Effector CD4-positive, alpha-beta T cell (primary cell): ENCODE measurements at places on chromosomes 16 and 17.
A peak's percentile ranks its signal among the peaks of the same experiment; 100 is the strongest.

DNA sequence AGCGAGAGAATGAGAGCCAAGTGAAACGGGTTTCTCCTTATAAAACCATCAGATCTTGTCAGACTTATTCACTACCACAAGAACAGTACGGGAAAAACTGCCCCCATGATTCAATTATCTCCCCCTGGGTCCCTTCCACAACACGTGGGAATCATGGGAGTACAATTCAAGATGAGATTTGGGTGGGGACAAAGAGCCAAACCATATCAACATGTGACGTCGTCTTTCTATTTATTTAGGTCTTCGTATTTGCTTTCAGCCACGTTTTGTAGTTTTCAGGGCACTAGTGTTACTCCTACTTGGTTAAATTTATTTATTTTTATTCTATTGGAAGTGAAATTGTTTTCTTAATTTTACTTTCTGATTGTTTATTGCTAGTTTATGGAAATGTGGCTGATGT, 27.9 kb upstream of the CEP20 start:
- DNase-seq, result no peak

GRCh38 chr16:3112058-3112880, at the start of gene ZNF205:
ZNF205 (plus strand) TSS chr16:3112586; CDS start chr16:3113431, 845 bp downstream.
- DNase-seq, result no peak

DNA sequence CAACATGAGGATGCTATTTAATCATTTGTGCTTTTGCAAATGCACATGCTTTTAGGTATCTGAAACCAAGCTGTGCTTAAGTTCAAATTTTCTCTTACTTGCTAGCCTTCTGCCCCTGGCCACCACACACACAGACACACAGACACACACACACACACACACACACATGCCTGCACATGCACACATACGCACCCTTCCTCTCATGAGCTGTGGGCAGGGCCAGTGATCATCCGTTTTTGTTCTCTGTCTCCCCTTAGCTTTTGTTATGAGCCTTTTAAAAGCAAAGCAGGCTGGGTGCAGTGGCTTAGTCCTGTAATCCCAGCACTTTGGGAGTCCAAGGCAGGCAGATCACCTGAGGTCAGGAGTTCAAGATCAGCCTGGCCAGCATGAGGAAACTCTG, 34.2 kb downstream of the CD300LF start:
- DNase-seq, result no peak

- no peak for DNase-seq
Observed at GRCh38 chr16:88769617-88770460, 15.2 kb downstream of the PIEZO1 start.

DNA sequence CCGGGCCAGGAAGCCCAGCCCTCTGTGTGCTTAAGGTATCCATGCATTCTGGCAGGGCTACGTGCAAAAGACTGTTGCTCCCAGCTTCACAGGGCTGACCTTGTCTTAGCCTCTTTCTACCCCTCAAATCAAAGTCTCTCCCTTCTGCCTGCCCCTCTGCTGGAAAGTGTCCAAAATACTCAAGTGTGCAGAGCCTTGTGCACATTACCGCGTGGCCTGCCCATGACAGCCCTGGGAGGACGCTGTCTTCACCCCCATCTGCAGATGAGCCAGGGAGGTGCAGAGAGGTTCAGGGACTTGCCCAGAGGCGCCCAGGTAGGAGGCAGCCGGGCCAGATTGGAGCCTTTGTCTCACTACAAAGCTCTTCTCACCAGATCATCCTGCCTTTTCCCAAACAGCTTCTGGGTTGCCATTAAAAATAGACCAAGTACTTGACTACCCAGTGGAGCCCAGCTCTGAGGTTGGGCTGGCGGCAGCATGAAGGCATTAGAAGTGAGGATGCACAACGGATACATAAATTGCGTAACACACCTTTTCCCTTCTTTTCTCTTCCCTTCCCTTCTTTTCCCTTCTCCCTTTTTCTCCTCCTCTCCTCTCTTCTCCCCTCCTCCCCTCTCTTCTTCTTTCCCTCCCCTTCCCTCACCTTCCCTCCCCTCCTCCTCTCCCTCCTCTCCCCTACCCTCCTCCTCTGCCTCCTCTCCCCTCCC, 3.5 kb downstream of the CACNG4 start:
- no peak for DNase-seq

DNA sequence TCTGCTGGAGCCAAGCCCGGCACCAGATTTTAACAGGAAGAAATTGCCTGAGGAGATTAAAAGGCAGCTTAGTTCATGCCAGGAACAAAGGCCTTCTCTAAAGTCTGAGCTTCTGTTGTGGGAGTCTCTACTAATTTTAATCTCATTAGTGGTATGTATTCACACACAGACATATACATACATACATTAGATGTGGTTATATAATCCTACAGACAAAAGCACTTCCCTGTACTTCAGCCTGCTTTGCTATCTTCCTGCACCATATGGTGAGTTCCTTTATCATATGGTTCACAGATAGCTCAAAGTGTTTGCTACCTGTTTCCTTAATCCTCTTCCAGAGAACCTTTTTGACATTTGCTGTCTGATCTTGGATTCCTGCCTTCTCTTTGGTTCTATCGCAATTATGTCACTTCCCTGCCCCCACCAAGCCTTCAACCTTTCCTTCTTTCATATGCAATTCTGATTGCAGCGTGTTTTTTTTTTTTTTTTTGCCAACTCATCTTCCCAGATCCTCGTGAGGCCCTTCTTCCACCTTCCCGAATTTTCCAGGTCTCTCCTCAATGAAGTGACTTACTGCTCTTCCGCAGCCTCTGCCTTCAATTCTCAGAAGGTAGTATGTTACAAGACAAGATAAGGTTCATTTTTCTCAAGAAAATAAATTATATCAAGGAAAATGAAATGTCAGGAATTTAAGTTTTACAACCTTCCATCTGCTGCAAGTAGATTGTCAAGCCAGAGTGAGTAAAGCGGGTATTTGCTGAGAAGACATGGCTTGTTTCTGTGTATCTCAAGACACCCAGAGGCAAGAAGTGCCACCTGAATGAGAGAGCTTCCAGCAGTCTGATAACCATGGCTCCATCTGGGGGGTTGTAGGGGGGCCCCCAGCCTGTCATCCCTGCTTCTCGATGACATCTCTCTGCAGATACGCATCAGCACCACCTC, 120.2 kb upstream of the CACNG3 start:
- DNase-seq, result no peak

GRCh38 chr16:76157629-76158028, 119.6 kb upstream of the CNTNAP4 start:
- DNase-seq, result no peak

DNA sequence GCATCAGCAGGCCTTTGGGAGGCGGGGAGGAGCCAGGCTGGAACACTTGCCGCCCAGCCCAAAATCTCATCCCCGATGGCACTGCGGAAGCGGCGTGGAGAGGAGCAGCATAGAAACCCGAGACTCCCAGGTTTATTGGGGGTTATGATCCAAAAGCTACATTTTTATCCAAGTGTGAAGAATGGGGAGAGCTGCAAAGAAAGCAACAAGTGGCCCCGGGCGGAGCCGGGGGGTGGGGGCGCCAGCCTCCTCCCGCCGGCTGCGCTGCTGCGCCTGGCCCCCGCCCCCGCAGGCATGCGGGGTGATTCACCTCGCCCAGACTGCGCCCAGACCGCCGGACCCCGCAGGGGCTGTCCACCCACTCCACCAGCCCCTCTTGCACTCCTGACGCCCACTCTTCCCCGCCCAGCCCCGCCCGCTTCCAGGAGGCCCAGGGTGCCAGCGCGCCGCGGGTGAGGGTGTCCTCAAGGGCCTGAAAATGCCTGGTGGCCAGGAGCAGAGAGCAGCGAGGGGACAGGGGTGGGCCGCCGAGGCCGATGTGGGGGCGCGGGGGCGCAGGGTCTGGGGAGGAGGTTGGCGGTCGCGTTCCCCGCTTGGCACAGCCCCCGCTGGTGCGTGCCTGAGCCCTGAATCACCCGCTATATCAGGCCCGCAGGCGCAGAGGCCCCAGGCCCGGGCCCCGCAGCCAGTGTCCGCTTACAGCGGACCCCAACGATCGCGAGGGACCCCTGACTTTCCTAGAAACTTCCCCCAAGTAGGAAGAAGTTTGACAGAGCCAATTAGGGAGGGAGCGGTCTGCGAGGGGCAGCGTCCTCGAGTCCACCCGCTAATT, 1.3 kb downstream of the CAVIN1 start:
- no peak for DNase-seq

DNA sequence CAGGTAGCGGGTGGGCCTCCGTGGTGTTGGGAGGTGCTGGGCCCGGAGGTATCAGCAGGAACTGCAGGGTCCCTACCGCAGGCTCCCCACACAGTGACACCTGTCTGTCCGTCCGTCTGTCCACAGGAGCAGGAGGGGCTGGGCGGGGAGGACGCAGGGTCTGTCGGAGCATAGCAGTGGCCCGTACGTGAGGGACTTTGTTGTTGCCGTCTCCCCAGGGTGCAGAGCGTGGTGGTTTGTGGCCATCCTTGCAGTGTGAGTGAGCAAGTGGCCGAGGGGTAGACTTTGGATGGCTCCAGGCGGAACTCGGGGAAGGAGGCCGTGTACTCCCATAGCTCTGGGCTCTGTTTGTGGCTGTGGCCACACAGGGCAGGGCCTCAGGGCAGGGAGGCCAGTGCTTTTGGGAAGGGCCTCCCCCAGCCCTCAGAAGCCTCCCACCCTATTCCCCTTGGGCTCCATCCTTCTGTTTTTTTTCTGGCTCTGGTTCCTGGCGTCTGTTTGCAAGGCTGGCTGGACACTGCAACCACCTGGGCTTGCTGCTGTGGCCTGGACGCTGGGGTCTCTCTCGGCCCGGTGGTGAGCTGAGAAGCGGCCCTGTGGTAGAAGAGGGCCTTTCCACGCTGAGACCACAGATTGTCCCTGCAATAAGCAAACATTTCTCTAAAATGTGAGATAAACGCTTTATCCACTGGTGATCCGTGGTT, 41.0 kb upstream of the ZNF750 start:
- no peak for DNase-seq

- no peak for DNase-seq
Observed at GRCh38 chr16:78962457-78962929, 638.0 kb downstream of the MAF start.

GRCh38 chr17:9018726-9019125, 2.6 kb upstream of the NTN1 start:
- no peak for DNase-seq

GRCh38 chr17:72588961-72589360, 468.1 kb downstream of the SOX9 start:
- no peak for DNase-seq

GRCh38 chr16:76796416-76796815, 394.6 kb upstream of the MON1B start:
- no peak for DNase-seq

GRCh38 chr16:10368969-10369551, 16.8 kb upstream of the ATF7IP2 start:
- no peak for DNase-seq

GRCh38 chr17:79742951-79743476, 12.3 kb downstream of the ENPP7 start:
- DNase-seq, result no peak

GRCh38 chr16:12186774-12187335, 210.3 kb downstream of the SNX29 start:
- DNase-seq, result no peak

- no peak for DNase-seq
Observed at GRCh38 chr16:30018731-30019158, 4.3 kb upstream of the C16orf92 start.

- DNase-seq, result no peak
Observed at GRCh38 chr16:28538733-28539596, at the start of gene NUPR1. NUPR1 (minus strand) TSS chr16:28538974; CDS start chr16:28538907, 67 bp downstream.

GRCh38 chr17:40475234-40475908, 26.1 kb downstream of the TNS4 start:
- DNase-seq, result no peak

GRCh38 chr17:63425483-63425882, 20.6 kb downstream of the CYB561 start:
- DNase-seq, result peak; percentile 70

GRCh38 chr17:4945176-4945943, 3.0 kb downstream of the PFN1 start:
- peak; percentile 72 for DNase-seq

DNA sequence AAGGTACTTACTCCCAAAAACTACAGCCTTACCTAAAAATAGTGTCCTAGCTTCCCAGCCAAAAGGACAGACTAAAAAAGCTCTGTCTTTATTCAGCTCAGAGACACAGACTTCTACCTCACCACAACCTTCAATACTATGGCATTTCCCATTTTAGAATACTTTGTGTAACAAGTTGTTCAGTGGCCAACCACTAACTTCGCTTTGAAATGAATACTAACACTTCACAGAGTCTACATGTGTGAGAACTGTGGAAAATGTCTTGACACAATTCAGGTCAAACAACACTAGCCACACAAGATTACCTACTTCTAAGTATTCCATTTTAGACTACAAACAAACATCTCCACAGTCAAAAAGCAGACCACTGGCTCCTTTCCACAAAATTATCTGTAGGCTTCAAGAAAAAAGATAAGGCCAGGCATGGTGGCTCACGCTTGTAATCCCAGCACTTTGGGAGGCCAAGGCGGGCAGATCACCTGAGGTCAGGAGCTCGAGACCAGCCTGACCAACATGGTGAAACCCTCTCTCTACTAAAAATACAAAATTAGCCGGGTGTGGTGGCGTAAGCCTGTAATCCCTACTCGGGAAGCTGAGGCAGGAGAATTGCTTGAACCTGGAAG, 3.2 kb downstream of the HELZ start:
- DNase-seq, result no peak

- DNase-seq, result no peak
Observed at GRCh38 chr17:71633391-71633849, 487.4 kb upstream of the SOX9 start.

- no peak for DNase-seq
Observed at GRCh38 chr17:37134050-37134449, 185.3 kb downstream of the AATF start.

- DNase-seq, result no peak
Observed at GRCh38 chr16:74951681-74952080, 33.2 kb downstream of the WDR59 start.

- no peak for DNase-seq
Observed at GRCh38 chr17:82623707-82624106, 24.5 kb downstream of the WDR45B start.

GRCh38 chr16:20681821-20682760, 15.4 kb downstream of the ACSM1 start:
- DNase-seq, result no peak

GRCh38 chr17:40862985-40863733, 3.9 kb downstream of the KRT12 start:
- no peak for DNase-seq

DNA sequence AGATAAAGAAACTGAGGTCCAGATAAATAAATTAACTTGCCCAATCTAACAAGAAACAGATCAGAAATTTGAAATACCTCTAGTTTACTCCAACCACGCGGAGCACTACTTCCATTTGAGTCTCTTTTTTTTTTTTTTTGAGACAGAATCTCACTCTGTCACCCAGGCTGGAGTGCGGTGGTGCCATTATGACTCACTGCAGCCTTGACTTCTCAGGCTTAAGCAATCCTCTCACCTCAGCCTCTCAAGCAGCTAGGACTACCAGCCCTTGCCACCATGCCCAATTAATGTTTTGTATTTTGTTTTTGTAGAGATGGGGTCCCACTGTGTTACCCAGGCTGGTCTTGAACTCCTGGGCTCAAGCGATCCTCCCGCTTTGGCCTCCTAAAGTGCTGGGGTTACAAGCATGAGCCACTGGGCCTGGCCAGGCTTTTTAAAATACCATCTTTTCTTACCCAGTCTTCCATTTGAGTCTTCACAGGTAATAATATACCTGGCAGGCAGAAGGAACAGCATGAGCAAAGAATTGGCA, 3.3 kb upstream of the NACA2 start:
- DNase-seq, result no peak

GRCh38 chr17:71793518-71793917, 327.3 kb upstream of the SOX9 start:
- DNase-seq, result no peak
